ENCODE measurements at places on chromosomes 1 and 21. TPM values are rescaled to one million over a fixed set of nuclear protein-coding genes. Genes with fewer than 3 reads are reported as not detected.
A peak's percentile ranks its signal among the peaks of the same experiment; 100 is the strongest.

DNA sequence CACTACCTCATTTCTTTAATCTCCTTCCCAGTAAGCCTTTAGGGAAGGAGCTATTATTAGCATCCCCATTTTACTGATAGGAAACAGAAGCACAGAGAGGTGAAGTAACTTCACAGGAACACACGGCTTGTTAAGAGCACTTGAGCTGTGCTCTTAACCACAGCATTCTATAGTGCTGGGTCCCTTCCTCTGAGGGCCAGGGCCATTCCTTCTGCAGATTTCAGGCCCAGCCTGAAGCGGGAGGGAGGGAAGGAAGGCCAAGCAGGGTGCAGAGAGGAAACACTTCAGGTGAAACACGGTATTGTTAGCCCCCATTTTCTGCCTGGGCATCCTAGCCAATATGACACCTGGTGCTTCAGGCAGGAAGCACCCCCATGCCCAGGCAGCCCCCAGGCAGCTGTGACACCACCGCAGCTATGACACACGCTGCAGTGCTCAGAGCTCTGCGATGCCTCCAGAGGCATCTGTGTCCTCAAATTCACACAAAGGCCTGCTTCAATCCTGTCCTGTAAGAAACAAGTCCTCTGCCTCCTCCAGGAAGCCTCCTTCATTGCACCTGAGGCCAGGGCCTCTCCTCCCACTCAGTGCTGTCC lies 4.5 kb upstream of the EXTL1 start:
- DNase-seq, result no peak

DNA sequence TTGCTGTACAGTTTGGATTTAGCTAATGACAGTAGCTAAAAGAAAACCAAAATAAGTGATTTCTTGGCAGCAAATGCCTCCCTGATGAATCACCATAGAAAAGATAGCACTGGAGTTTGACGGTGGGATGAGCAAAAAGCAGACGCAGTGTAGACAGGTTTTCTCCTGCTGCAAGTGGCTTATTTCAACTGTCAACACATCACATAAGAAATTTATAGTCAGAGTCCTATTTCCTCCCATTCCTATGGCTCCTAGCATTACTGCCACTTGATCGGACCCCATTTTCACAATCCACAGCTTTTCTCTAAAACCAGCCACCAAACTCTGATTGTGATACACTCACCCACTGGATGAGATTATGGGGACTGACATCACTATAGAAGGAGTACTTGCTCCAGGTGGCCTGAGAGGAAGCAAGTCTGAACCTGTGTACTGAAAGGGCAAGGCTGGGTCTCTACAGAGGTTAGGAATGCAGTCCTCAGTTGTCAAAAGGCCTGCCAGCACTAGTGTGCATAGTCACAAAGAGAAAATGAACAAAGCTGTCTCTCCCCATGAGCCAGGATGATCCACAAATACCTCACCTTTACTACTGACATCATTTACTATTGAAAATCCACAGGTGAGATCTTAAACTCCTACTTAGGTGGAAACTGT lies 359.8 kb downstream of the LTN1 start:
- no peak for DNase-seq

DNA sequence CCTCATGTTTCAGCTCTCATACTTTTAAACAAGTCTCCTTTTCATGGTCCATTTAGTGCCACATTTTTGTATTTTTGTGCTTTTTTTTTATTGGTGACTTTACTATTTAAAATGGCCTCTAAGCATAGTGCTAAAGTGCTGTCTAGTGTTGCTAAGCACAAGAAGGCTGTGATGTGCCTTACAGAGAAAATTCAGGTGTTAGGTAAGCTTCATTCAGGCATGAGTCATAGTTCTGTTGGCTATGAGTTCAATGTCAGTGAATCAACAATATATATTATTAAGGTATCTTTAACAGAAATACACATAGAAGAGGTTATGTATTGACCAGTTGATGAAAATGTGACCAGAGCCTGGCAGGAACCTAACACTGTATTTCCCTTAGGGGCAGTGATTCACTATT lies 12.8 kb upstream of the FUBP1 start:
- no peak for DNase-seq

- DNase-seq, result no peak
Measured at GRCh38 chr1:194052514-194053338, 866.3 kb upstream of the B3GALT2 start.

GRCh38 chr21:35179990-35180540 lies 131.0 kb upstream of the RUNX1 start:
- no peak for DNase-seq

GRCh38 chr1:245041058-245041698 lies 113.6 kb upstream of the KIF26B start:
- no peak for DNase-seq

GRCh38 chr1:153750026-153750995 lies 22.5 kb downstream of the INTS3 start:
- DNase-seq, result peak; percentile 84

DNA sequence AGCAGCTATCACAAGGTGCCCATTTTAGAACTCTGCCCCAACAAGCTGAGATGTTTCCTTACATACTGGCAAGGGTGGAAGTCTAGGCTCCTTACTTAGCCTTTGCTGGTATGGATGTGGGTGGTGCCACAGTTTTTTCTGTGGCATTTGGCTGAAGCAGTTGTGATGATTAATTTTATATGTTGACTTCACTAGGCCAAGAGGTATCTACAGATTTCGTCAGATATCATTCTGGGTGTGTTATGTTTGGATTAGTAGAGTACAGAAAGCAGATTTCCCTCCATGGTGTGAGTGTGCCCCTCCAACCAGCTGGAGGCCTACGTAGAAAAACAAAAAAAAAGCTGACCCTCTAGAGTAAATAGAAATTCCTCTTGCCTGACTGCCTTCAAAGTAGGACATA lies 317.0 kb downstream of the BARHL2 start:
- no peak for DNase-seq

The NBPF15 gene
- total RNA-seq, result 14.5 TPM

The TEX38 gene
- total RNA-seq, result not detected

The HES2 gene
- 1.5 TPM for total RNA-seq

The CCSAP gene
- 3.4 TPM for total RNA-seq

The PRR9 gene
- total RNA-seq, result not detected

The TSSK3 gene
- not detected for total RNA-seq

The RUNX1 gene
- total RNA-seq, result 2.0 TPM
